ENCODE measurements at places on chromosomes 7 and 10.

- DNase-seq, result no peak
Observed at GRCh38 chr10:128103229-128103714, 23.0 kb downstream of the MKI67 start.

DNA sequence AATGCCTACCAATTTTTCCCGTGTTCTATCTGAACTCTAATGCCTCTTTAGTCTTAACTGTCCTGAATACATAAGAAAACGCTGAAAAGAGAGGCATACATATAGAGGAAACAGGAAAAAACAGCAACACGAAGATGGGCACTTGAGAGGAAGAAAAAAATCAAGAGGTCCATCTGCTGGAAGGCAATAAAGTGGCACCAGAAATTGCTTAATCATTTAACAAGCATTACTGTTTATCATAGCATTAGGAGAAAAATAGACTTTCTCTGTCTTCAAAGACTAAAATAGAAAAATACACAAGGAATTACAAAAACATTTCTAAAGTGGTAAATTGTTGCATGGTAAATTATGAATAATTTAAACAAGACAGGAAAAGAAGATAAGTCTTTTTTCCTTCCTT is 35.0 kb downstream of the NSUN6 start:
- DNase-seq, result no peak

- DNase-seq, result no peak
Observed at GRCh38 chr7:2760098-2760889, 72.3 kb downstream of the AMZ1 start.

GRCh38 chr10:15954188-15954587 is 93.9 kb upstream of the MINDY3 start:
- no peak for DNase-seq

DNA sequence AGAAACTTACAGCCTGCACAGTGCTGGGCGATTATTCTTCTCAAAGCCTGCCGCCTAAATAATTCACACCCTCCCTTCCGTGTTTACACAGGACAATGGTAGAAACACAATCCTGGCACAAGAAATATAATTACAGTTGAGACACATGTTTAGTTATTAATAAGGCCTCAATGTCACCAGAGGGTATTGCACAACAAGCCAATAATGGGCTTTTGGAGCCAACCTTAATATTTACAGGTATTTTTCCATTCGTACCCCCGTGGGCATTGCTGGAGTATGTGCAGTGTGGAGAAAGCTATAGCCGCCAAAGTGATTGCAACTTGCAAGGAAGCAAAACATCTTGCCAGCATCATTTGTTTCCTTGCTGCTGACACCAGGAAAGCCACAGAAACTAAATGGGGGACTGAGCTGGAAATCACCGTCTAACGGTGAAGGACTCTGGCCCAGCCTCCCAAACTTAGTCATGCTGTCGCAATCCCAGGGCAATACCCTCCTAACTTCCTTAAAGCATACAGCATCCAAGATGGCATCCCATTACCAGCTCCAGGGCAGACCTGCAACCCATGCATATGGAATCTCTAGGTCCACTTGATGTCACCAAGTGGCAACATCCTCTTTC is 8.6 kb downstream of the CALN1 start:
- no peak for DNase-seq

DNA sequence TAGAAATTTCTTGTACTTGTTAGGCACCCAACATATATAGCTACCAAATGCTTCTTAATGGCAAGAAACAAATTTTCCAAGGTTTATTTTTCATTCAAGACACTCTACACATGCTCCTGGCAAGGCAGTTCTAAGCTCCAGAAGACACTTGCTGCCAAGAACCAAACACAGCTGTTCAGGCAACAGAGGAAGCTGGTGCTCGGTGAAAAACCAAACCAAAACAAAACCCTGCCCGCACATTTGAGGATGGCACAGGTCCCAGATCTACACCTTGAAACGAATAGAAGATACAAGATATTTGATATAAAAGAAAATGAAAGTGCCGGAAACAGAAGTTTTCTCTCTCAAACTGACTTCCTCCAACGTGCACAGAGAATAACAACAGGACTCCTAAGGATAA is 4.9 kb upstream of the DNTT start:
- no peak for DNase-seq

DNA sequence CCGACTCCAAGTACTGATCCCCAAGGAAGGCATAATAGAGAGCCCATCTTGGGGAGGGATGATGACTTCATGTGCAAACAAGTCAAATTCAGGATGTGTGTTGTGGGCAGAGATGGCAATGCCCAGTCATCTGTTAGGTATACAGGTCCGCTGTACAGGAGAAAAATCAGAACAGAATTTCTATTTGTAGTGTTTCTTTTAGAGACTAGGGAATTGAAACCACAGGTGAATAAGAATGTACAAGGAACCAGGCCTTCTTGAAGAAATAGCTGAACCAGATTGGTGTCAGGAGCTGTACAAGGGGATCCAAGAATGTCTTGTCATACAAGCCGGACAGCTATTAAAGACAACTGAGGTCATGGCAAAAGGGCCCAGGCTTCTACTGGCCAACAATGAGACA is 147.9 kb downstream of the PFKFB3 start:
- no peak for DNase-seq

- no peak for DNase-seq
Observed at GRCh38 chr7:131548371-131548770, 8.1 kb downstream of the PODXL start.

GRCh38 chr7:138556771-138557484 is 96.9 kb downstream of the TRIM24 start:
- no peak for DNase-seq

GRCh38 chr7:33201821-33202220 is 72.5 kb downstream of the BBS9 start:
- DNase-seq, result no peak

- no peak for DNase-seq
Observed at GRCh38 chr7:82598958-82599357, 155.4 kb upstream of the CACNA2D1 start.

DNA sequence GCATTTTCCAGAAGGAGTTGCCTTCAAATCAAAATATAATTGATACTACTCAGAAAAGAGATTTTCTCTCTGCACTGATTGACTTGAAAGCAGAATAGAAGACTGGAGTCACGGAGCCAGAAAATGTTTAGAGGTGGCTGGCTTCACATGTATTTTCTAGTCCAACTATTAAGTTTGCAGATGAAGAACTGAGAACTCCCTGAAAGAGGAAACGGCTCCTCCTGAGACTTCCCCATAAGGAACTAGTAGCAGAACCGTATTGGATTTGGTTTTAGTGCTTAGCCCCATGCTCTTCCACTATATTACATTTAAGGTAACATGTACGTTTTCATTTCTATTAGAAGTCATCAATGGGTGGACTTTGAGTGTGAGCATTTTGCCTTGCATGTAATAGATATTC is 946.3 kb downstream of the CNTNAP2 start:
- no peak for DNase-seq

DNA sequence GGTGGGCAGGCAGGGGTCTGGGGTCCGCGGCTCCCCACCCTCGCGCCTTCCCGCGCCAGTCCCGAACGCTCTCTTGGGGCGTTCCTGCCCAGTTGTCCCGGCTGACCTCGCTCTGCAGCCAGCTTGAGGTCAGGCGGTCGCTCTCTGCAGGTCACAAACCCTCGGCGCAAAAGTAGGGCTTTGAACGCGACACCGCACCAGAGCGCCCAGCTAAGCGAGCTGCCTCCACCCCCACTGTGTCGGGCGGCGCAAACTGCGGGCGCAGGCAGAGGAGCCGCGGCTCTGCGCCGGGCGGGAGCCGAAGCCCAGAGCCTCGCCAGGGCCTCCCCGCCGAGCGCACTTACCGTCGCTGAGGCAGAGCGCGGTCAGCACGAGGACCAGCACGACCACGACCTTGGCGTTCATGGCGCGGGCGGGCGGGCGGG is 284 bp downstream of the CXCL12 start:
- no peak for DNase-seq

- DNase-seq, result no peak
Observed at GRCh38 chr10:21423338-21423737, 102.1 kb downstream of the SKIDA1 start.

DNA sequence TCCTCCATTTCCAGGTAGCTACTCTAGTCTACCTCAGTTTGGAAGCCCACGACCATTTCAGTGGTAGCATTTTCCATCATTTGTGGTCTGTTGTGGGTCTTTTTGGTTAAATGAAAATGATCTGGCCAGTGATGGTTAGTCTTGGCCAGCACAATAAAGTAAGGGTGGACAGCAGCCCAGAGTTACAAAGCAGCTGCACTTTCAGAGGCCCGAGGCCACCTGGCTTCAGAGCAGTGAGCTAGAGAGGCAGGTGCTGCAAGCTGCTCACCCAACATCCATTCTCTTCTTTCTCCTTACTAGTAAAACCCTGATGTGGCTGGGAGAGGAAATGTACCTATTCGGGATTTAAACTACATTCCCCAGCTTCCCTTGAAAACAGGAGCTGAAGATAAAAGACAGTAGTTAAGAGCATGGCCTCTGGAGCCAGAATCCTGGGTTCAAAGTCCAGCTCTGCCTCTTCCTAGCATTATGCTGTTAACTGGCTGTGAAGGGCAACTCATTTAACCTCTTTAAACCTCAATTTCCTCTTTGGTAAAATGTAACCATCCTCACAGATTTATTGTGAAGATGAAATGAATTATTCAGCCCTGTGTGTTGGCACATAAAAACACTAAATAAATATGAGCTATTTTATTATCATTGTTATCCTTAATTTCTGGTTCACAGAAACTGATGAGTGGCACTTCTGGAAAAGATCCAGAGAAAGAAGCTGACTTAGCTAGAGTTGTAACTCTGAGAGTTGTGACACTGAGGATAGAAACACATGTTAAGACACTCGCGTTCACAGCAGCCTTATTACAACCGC is 517.4 kb downstream of the PARD3 start:
- DNase-seq, result no peak

GRCh38 chr7:102039706-102040105 is 222.3 kb downstream of the CUX1 start:
- DNase-seq, result no peak

DNA sequence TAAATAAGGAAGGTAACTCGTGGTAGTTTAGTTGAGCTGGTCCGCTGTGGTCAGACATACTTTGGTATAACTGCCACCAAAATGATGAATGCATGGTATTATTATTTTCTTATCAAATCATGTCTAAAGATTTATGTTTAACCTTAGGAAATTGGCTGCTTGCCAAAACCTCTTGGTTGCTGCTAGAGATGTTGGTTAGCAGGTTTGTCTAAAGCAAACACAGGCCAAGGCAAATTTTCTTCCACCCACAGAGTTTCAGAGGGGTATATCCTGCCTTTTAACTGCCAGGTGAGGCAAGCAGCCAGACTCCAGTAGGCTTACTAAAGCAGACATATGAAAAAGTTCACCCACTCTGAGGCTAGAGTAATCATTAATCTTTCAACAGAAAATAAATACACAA is 101.4 kb downstream of the SEMA3E start:
- DNase-seq, result no peak

- DNase-seq, result no peak
Observed at GRCh38 chr10:7340179-7340874, 70.5 kb downstream of the SFMBT2 start.

DNA sequence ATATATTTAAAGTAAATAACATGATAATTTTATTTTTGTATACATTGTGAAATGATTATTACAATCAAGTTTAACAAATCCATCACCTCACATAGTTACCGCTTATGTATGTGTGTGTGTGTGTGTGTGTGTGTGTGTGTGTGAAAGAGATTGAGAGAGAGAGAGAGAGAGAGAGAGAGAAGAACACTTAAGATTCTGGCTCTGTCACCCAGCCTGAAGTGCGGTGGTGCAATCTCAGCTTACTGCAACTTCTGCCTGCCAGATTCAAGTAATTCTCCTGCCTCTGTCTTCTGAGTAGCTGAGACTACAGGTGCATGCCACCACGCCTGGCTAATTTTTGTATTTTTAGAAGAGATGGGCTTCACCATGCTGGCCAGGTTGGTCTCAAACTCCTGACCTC is 17.8 kb downstream of the LYZL1 start:
- no peak for DNase-seq

DNA sequence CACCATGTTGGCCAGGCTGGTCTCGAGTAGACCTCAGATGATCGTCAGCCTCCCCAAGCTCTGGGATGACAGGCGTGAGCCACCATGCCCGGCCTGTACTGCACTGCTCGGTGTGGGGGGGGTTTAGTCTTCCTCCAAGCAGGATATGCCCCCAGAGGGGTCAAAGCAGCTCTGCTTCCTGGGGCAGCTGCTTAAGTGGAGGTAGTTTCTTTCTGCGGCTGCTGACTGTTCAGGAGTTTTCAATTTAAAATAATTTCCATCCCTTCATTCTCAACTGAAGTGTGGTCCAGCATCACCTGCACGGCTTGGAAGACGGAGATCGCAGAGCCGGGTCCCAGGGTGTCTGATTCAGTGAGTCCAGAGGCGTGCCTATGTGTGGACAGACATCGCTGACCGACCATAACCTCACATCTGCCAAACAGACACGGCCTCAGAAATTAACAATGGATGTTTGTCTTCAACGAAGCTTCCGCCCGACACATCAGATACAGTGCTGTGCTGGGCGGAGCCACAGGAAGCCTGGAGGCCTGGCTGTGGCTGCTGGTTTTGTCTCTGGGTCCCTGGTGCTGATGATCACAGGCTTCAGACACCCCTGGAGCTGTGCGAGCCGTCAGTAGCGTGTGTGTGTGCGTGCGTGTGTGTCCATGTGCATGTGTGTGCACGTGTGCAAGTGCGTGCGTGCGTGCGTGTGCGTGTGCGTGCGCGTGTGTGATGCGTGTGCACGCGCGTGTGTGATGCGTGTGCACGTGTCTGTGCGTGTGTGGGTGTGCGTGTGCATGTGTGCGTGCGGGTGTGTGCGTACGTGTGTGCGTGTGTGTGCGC is 226.5 kb upstream of the PITRM1 start:
- DNase-seq, result no peak

- DNase-seq, result no peak
Observed at GRCh38 chr7:254337-255037, 35.5 kb upstream of the FOXL3 start.

GRCh38 chr7:123754271-123754871 is 5.6 kb upstream of the WASL start:
- no peak for DNase-seq

DNA sequence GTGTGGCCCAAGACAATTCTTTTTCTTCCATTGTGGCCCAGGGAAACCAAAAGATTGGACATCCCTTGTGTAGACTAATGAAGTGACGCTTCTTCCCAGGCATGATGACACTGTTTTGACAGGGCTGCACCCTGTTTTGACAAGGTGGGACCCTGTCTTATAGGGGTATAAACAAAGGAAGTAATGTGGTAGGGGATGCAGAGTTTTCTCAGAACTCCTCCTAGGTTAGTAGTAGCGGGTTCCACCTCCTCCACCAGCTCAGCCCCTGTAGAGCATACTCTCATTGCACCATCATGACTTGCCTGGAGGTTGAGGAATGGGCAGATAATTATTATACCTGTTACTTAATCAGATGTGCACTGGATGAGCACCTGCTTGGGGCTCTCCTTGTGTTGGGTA is 123.1 kb downstream of the CCNY start:
- no peak for DNase-seq

GRCh38 chr7:126780993-126781392 is 471.7 kb downstream of the GRM8 start:
- no peak for DNase-seq
